Activated gamma-delta T cell (primary cell): ENCODE measurements at places on chromosomes 1 and 21.

DNA sequence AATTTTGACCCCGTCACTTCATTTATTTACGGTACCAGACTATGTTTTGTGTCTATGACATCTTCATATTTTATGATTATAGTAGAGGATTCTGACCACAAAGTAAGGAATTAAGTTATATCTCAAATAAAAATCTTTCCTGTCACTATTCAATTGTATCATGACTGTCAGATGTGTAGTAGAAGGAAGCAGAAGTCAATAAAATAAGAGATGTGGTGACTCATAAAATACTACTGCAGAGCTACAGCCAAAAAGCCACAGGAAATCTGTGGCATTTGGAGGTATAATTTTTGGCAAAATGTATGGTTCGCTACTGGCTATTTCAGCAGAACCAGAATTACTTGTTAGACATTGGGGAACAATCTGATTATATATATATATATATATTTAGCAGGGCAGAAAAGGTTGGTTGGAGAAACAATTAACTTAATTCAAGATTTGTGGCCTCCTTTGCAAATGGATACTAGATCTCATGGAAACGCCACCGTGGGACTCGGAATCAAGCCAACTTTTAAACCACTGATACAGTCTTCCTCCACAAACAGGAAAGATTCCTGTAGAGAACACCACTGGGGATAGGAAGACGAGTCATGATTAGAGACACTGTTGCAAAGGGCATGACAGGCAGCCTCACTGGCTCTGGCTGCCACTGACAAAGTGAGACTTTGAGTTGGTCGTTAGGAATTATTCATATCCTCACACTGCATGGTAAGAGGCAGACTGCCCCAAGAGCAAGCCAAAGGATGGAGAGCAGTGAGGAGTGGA lies 5.1 kb downstream of the FCRL2 start:
- no peak for DNase-seq

DNA sequence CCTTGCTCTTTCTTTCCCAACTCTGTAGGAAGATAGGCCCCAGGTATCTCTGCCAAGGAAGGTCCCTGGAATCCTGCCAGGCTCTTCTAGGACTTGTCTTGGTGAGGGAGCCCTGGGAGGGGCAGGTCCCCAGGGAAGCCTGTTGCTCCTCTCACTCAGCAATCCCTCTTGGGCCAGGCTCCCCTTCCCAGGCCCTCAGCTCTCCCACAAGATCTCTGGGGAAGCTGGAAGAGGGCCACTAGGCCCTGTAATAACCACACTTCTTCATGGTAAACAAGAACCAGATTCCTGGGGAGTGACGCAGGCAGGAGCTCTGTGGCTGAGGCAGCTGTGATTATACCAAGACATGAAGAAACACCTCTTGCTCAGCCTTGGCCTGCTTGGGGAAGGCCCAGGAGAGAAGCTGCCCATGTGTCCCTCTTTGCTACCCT lies 9.9 kb upstream of the MAPKAPK2 start:
- no peak for DNase-seq

DNA sequence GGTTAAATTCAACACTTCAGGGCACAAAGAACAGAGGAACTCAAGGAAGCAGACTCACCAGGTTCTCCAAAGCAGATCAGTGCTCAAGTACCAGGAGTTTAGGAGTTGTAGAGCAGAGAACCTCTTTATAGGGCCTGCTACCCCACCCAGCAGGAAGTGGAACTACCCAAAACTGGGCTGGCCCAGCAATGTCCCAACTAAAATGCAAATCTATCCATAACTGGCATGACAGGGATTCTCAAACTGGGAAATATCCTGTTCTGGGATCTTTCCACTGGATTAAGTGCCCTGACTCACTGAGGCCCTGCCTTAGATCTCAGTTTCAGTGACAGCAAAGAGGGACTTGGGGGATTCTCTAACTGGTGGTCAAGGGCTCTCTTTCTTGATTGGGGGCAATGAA lies at the start of gene SPRR2E:
Gene SPRR2E, minus strand, starts transcription at position 101 of the 400 bp plus-strand sequence. CDS start 775 bp downstream, outside the sequence.
- DNase-seq = no peak

DNA sequence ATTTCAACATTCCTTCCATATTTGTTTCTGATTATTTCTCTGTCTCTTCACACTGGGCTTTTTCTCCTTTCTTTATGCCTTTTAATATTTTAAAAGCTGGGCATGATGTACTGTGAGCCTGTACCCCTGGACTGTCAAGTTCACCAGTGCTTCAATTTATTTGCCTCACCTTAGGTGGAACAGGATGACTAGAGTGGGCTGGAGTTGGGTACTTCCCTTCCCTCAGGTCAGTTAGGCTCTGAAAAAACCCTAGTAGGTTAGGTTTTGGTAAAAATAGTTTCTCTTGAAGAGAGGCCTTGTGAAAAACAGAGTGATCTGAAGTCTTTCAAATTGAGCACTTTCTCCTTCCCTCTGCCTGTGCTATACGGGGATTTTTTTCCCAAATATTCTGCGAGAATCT lies 163.0 kb upstream of the LYPLAL1 start:
- no peak for DNase-seq

DNA sequence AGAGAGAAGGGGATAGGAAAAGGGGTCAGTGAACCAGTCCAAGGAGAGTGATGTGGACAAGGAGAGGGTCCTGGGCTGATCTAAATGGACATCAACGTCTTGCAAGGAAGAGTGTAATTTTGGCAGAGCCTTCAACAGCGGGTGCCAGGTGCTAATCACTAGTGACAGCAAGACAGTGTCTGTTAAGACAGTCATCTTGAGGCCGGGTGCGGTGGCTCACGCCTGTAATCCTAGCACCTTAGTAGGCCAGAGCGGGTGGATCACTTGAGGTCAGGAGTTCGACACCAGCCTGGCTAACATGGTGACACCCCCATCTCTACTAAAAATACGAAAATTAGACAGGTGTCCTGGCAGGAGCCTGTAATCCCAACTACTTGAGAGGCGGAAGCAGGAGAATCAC lies 12.2 kb upstream of the PADI6 start:
- no peak for DNase-seq

GRCh38 chr1:14499312-14500040 lies 99.0 kb upstream of the KAZN start:
- no peak for DNase-seq

GRCh38 chr1:240491156-240491555 lies 120.8 kb downstream of the GREM2 start:
- DNase-seq = no peak

GRCh38 chr1:225422031-225422605 lies 5.7 kb downstream of the LBR start:
- DNase-seq = no peak

DNA sequence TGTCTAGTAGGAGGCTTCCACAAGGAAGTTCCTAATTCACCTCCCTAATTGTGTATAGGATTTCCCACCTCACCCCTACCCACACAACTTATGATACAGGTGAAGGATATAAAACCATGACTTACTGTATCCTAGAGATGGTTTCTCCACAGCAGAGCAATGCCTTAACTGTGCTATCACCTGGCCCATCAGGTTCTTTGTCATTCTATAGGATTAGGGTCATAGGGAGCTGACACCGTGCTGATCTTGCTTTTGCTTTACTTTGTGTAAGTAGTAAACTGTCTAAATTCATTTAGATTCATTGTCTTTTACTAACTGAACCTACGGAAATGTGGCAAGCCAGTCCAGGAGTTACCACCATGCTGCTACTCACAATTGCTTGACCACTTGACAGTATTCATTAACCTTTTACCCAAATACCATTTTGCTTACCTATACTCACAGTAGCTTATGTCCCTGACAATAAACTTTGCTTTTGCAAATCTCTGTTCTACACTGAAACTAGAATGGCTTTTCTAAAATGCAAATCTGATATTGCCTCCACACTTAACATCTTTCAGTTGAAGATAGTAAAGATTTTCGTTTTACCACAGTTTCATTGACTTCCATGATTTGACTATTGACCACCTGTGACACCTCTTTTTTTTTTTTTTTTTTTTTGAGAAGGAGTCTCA lies 147.6 kb downstream of the IFI44 start:
- no peak for DNase-seq

- DNase-seq = no peak
These were observed 233.4 kb downstream of the TM2D1 start for GRCh38 chr1:61491497-61491896.

GRCh38 chr21:43919871-43920801 lies 55.1 kb downstream of the AGPAT3 start:
- DNase-seq = no peak

GRCh38 chr1:248730507-248731335 lies 24.8 kb downstream of the LYPD8 start:
- DNase-seq = no peak

- DNase-seq = no peak
These were observed 49.7 kb downstream of the SYT6 start for GRCh38 chr1:114103992-114104391.
